NCI-H2107 (cell line): ENCODE measurements at places on chromosomes 7 and 10.
A peak's percentile ranks its signal among the peaks of the same experiment; 100 is the strongest.

GRCh38 chr10:78963074-78964034, 105.4 kb upstream of the ZMIZ1 start:
- no peak for DNase-seq

- DNase-seq, result no peak
Observed at GRCh38 chr10:4316161-4316810, 509.7 kb upstream of the AKR1E2 start.

DNA sequence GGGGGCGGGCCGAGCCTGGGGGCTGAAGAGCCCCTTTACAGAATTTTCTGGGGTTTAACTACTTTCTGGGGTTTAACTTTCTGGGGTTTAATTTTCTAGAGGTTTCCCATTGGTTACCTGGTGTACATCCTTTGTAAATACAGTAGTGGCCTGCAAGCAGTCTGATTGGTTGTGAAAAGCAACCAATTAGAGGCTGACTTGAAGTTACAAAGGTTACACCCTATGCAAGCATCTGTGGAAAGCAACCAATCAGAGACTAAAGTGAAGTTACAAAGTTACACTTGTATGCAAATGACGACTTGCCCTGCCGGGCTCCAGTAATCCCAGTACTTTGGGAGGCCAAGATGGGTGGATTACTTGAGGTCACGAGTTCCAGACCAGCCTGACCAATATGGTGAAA, 27.4 kb downstream of the GTF2I start:
- DNase-seq, result no peak

DNA sequence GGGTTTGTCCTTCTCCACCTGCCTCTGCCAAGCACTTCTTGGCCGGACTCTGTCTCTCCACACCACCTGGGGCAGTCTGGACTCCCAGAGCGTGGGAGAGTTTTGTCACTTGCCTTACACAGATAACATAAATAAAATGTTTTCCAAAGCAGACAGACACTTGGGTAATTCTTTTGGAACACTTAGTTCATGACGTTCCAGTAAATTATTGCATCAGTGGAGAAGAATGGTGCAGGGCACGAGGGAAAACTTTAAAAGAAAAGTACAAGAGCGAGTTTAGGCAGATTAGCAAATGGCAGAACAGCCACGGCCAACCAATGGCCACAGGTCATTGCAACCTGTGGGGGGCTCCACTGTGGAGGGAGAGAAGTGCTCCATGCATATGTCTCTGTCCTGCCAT, 170.6 kb upstream of the GRB10 start:
- DNase-seq, result no peak

DNA sequence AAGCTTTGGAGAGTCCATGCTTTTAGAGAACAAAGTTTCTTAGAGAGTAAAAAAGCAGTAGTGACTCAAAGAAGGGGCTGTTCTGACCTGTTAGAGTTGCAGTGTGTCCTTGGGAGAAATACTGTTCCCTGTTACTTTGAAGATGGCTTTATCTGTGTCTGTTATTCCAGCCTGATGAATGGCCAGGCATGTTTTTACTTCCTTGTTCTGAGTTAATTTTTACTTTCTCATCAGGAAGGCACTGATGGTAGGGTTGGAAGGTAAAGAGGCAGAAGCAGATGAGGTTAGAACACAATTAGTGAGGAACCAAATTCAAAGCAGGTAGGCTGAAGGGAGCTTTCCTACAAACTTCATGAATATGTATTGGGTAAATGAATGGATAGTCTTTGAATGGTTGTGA, 138.5 kb upstream of the PRKCQ start:
- no peak for DNase-seq

- DNase-seq, result no peak
Observed at GRCh38 chr7:112072541-112073245, 133.5 kb downstream of the DOCK4 start.

GRCh38 chr7:79520543-79520942, 67.1 kb upstream of the MAGI2 start:
- no peak for DNase-seq

DNA sequence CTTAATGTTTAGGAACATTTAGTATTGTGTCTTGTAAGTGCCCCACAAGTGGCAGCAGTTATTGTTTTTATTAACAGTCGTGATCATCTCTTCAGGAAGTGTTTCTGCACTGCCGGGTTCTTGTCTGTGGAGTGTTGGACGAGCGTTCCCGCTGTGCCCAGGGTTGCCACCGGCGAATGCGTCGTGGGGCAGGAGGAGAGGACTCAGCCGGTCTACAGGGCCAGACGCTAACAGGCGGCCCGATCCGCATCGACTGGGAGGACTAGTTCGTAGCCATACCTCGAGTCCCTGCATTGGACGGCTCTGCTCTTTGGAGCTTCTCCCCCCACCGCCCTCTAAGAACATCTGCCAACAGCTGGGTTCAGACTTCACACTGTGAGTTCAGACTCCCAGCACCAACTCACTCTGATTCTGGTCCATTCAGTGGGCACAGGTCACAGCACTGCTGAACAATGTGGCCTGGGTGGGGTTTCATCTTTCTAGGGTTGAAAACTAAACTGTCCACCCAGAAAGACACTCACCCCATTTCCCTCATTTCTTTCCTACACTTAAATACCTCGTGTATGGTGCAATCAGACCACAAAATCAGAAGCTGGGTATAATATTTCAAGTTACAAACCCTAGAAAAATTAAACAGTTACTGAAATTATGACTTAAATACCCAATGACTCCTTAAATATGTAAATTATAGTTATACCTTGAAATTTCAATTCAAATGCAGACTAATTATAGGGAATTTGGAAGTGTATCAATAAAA, 22.2 kb downstream of the PLA2G12B start:
- DNase-seq, result no peak

DNA sequence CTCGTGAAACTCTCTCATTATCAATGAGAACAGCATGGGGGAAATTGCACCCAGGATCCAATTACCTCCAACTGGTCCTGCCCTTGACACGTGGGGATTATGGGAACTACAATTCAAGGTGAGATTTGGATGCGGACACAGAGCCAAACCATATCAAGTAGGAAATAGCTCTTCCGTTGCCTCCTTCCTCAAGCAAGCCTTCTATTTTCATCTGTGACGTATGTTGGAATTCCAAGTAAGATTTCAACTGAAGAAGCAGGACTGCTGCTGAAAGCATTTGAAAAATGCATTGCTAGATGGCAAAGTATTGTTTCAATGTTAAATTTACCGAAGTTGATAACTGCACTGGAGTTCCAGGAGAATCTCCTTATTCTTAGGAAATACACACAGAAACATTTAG, 178.1 kb upstream of the GALNT17 start:
- no peak for DNase-seq

DNA sequence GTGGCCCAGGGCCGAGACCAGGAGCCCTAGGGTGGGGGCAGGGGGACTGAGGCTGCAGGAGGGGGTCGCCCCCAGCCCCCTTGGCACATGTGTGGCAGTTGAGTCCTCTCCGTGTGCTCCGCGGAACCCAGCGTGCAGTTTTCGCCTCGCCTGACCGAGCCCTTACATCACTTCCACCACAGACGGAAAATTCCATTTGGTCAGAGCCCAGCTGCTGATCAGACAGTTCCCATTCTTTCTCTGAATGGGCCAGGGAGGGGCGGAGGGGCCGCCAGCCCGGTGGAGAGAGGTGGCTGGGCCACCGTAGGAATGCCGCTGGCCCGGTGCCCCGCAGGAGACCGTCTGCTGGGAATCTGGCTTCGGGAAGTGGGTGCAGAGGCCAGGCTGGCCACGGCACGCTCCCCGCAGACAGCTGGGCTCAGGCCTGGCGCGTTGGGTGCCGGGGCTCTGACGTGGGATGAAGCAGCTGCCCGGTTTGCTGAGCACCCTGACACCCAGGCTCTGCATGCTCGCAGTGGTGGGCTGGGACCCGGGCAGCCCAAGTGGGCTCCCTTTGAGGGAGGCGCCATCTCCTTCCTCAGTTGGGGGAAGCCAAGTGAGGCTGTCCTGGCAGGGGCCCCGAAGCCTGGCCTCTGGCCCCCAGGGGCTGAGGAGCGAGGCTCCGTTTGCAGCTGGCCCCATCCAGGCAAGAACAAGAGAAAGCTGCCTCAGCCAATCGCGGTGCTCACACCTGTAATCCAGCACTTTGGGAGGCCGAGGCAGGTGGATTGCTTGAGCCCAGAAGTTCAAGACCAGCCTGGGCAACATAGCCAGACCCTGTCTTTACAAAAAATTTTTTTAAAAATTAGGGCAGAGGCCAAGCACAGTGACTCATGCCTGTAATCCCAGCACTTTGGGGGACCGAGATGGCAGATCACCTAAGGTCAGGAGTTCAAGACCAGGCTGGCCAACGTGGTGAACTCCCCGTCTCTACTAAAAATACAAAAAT, 9.9 kb downstream of the TTYH3 start:
- peak; percentile 60 for DNase-seq

- peak; percentile 40 for DNase-seq
Observed at GRCh38 chr7:158237672-158238335, 349.8 kb downstream of the PTPRN2 start.

- peak; percentile 11 for DNase-seq
Observed at GRCh38 chr7:82810558-82811259, 352.0 kb downstream of the PCLO start.

DNA sequence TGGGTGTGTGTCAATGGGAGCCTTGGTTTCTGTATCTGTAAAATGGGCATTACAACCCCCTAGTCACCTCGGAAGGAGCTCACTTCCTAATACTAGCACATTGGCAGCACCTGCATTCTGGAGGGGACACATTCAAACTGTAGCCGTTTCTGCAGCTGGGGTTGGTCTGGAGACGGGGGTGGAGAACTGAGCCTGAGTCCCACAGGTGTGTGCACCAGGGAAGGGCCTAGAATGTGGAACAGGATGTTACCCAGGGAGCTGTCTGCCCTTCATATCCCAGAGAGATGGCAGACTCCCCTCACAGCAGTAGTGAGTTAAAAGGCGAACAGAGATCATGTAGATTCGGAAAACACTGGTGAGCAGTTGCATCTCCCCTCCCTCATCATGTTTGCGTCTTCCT, 272.8 kb upstream of the ZNF32 start:
- no peak for DNase-seq

- DNase-seq, result no peak
Observed at GRCh38 chr7:134630893-134631292, 15.8 kb upstream of the BPGM start.

DNA sequence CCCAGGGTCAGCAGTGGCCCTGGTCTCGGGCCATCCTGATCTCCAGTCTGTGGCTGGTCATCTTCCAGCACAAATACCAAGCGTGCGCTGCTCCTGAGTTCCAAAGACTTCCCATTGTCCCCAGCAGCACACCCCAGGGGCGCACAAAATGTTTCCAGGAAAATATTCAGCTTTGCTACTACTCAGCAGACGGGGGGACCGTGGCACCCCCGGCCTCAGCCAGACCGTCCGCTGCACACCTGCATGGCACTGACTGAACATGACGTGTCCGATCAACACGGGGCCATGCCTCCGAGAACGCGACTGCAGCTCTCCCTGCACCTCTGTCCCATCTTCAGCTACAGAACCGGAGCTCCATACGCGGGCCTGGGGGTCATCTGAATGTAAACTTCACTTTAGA, 9.6 kb upstream of the INSIG1 start:
- DNase-seq, result no peak

DNA sequence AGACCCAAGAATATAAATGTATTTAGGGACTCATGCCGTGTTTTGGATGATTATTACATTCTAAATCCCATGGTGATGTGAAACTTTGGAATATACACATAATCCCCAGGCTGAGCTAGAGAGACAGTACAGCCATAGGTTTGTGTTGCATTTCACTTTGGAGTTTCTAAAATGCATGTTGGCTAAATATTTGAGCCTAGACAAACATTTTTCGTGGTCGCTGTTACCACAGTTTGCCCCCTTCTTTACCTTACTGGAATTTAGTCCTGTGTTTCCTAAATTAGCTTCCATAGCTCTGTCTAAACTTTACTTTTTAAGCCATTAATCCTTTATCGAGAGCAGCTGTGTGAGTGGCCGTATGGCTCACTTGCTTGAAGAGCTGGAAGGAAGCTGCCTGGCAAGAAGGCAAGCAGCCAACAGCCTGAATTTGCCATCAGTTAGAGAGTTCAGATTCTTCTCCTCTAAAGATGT, 192.0 kb downstream of the BICC1 start:
- no peak for DNase-seq

GRCh38 chr7:141381794-141382427, 169.3 kb upstream of the AGK start:
- no peak for DNase-seq

DNA sequence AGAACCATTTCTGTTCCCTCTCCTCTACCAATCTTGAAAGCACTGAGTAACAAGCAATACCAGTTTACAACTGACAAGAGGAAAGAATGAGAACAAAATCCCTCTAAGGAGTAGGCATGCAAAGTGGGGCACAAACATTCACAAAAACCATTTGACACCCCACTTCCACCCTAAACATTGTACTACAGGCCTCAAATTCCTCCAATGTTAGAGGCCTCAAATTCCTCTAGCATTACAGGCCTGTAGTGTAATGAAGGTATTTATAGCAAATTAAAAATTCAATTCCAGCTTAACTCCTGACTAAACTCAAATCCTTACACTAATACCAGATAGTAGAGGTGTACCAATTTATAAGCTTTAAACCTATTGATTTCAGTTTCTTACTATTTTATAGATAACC, 85.4 kb downstream of the SIRT1 start:
- no peak for DNase-seq

DNA sequence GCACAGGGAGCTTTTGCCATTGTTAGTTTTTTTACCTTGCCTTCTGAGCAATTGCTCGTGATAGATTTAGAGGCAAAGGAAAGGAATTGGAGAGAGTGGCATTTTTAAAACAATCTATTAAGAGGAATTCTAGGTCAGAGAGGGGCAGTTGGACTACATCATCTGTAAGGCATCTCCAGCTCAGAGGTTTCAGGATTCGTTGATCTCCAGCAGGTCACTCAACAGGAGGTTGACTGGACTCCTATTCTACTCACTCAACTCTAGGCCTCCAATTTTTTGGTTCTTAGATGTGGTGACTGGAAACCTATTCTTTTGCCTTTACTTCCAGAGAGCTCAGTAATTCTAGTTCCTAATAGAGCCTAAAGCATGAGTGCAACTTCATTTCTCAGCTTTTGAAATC, 42.8 kb downstream of the TBXAS1 start:
- no peak for DNase-seq

GRCh38 chr10:56880606-56881005, 519.5 kb upstream of the ZWINT start:
- no peak for DNase-seq

GRCh38 chr7:70143075-70144044, 545.1 kb downstream of the AUTS2 start:
- DNase-seq, result no peak

DNA sequence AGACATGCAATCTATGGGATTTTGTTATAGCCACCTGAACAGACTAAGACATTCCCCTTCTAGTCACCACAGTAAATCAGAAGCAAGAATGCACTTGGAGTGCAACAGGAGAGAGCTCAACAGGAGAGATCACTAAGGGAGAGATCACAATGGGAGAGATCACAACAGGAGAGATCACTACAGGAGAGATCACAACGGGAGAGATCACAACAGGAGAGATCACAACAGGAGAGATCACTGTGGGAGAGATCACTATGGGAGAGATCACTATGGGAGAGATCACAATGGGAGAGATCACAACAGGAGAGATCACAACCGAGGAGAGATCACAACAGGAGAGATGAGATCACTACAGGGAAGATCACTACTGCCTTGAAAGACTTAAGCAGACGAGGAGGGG, 238.5 kb upstream of the PITRM1 start:
- no peak for DNase-seq
